ENCODE measurements at places on chromosomes 2 and 18.

GRCh38 chr2:43129676-43130547 lies 96.5 kb downstream of the ZFP36L2 start:
- no peak for DNase-seq

DNA sequence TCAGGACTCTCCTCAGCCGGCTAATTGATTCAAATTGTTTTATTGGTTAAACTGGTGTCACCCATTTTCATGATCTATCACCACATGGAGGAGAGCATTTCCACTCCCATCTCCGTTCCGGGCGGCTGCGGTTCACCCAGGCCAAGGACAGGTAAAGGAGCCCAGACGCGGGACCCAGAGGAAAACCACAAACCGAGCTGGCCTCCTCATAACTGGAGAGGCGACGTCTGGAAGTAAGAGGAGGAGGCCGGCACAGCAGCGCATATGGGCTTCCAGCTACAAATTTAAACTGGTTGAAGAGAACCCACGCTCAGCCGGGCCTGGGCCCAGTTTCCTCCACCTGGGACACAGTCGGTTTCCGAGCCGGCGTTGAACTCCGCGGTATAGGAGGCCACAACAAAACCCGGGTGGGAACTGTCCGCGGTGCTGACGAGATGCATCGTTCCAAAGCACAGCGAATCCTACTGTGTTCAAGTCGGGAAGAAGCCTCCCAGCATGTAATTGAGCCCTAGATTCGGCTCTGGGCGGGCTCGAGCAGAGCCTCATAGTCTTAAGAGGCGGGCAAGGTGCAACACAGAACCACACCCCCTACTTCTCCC lies 3.0 kb upstream of the SKOR2 start:
- DNase-seq, result no peak

DNA sequence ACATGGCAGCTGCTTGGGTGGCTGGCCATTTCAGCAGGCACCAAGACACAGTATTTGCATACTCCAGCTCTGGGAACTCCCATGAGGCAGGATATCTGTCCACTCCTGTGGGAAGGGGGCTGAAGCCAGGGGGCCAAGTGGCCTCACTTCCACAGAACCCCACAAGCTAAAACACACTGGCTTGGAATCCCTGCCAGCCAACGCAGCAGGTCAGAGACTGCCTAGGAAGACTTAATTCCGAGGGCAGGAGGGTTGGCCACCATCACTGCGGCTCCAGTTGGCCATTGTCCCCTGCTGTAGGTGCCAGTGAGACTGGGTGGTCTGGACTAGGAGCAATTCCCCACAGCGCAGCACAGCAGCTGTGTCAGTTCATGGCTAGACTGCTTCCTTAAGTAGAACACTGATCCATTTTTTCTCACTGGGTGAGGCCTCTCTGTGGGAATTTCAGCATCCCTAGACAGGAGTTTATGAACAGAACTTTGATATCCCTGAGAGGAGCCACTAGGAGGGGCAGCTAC lies 52.0 kb downstream of the SPAG16 start:
- no peak for DNase-seq

GRCh38 chr2:237474931-237475703 lies 11.9 kb upstream of the MLPH start:
- peak; percentile 67 for DNase-seq

DNA sequence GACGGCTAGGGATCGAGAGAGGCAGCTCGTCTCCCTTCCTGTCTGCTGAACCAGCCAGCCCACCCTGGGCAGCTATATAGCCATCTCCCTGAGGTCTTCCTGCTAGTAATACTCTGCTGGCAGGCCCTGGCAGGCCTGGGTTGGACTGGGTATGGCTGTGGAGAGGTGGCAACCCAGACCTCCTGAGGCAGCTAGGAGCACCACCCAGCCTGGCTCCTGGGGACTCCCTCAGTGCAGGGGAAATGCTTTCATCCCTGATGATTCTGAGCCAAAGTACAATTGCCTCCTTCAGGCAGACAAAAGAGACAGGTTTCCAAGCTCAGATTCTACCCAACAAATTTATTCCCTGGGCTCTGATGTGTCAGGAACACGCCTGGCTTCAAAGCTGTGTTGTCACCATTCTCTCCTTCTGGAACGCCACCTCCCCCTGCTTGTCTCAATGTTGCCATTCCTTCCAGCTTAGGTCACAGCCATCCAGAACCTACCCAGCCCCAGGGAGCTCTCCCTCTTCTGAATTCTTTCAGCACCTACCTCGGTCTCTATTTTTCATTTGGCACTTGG lies 4.7 kb upstream of the DNAJB2 start:
- no peak for DNase-seq

DNA sequence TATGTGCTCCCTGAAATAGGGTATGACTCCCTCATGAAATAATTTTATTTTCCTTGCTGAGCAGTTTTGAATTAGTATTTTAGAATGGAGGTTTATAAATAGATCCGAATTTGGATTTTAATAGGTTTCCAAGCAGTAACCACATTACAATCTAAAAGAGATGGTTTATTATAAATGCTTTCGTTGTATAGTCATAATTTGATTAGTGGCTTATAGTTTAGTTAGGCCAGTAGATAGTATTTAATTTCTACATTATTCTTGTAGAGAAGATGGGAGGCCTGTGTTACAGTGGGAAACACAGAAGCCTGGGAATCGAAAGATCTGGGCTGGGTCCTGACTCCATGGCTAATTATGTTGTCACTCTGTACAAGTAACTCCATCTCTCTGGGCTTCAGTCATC lies 6.7 kb downstream of the CAB39 start:
- no peak for DNase-seq

DNA sequence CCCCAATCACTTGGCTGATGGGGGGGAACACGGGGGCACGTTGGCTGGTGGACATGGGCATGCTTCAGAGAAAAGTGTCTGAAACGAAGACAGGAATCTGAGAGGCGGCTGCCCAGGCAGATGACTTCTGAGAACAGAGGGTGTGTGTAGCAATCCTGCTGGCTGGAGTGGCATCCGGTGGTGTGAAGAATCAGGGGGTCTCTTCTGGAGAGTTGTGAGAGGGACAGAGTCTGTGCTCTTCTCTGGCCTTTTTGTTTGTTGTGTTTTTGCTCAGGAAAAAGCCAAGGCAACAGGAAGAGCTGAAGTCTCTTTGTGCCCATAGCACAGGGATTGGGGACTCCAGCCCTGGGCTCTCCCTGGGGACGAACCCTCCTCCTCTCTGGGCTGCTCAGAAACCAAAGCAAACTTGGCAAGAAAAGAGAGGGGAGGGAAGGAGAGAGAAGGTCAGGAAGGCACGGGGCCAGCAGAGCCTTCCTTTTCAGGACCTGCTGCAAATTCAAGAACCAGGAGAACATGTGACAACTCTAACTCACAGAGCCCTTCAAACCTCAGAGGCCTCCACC lies 97.0 kb upstream of the SMAD2 start:
- no peak for DNase-seq

- DNase-seq, result no peak
Observed at GRCh38 chr2:10647441-10647840, 42.3 kb downstream of the NOL10 start.

DNA sequence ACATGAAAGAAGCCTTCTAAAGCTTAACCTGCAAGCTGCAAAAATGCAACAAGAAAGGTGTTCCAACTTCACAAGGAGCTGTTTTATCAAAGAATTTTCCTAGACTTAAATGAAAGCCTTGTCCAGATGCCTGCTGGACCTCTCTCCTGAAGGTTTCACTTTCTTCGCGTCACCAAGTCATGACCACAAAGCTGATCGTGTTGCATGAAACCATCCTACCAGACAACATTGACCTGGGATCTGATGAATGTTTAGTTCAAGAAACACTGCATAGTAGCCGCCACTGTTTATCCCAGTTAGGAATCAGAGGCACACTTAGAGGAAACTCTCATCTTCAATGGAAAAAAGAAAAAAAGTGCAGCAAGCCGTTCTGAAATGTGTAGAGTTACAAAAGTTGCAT lies 26.9 kb downstream of the PAX3 start:
- no peak for DNase-seq

- no peak for DNase-seq
Observed at GRCh38 chr18:35158728-35159450, 81.9 kb upstream of the ZNF397 start.

DNA sequence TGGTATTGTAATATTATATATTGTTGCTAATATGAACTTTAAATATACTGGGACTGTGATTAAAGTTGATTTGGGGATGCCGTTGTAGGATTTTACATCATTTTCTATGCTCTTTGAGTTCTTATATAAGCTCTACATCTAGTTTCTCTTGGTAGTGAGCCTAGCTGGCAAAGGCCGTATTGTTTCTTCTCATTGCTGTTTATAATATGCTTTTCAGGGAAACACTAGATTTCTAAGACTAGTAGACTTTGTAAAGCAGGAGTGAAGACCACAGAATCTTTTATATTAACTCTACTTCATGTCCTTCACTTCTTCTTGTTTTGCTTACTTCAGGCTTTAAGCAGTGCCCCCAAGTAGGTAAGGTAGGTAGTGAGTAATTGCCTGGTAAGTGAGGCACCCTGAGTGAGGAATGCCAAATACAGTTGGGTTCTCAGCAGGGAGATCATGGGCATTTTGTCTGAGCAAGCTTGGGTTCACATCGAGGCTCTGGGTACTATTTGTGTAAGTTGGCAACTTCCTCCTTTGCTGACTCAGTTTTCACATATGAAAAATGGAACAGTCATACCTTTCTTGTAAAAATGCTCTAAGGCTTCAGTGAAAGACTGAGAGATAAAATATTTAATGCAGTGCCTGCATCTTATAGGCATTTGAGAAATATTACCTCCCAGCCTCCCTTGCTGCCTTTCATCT lies 96.4 kb downstream of the RNF144A start:
- DNase-seq, result no peak

DNA sequence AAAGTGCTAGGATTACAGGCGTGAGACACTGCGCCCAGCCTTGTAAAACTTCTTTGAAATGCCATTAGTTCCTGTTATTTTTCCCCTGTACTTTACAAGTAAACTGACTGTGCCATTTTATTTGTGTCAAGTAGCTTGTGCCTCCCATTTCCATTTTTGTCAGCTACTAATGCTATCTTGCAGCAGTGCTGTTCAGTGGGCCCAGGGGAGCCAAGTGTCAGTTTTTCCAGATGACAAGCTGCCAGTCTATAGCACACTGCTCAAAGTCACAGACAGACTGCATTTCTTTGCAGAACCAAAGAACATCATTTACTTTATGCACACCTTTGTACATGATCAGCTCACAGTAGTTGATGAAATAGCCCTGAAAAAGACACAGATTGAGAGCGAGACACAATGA lies 901.3 kb upstream of the CDH2 start:
- DNase-seq, result no peak

DNA sequence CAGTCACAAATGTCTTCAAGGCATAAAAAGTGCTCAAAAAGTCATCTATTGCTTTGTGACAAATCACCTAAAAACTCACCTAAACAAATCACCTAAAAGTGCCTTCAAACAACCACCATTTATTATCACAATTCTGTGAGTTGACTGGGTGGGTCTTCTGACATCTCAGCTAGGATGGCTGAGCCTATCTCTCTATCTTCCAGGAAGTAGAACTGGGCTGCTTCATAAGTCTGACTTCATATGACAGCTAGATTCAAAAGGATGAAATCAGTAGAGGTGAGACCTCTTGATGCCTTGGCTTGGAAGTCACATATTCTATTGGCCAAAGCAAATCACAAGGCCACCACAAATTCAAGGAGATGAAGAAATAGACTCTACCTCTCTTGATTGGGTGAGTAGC lies 199.2 kb upstream of the SLC39A10 start:
- DNase-seq, result no peak

DNA sequence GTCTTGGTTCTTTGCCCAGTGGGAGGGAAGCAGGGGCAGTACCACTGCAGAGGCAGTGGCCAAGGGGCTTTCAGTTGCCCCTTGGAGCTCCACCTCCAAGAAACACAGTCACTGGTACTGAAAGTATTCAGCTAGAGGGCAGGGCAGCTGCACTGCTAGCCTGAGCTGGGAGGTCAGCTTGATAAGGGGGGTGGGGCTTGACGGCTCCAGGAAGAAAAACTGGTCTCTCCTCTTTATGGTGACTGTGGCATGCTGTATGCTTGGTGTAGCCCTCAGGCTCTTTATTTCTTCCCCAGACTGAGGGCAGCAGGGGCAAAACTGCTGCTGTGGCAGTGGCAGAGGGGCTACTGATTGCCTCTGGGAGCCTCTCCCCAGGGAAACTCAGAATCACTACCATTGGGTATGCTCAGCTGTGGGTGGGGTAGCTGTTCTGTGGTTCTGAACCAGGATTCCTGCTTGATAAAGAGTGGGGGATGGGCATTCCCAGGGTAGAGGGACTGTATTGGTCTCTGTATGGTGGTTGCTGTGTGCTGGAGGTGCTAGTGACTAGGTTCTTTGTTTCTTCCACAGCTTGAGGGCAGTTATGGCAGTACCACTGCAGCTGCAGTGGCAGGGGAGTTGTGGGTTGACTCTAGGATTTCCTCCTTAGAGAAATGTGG lies 134.6 kb upstream of the SCN7A start:
- DNase-seq, result no peak

- DNase-seq, result no peak
Observed at GRCh38 chr18:55152801-55153200, 193.5 kb upstream of the CCDC68 start.

GRCh38 chr2:239216614-239217273 lies 184.1 kb downstream of the HDAC4 start:
- DNase-seq, result no peak

DNA sequence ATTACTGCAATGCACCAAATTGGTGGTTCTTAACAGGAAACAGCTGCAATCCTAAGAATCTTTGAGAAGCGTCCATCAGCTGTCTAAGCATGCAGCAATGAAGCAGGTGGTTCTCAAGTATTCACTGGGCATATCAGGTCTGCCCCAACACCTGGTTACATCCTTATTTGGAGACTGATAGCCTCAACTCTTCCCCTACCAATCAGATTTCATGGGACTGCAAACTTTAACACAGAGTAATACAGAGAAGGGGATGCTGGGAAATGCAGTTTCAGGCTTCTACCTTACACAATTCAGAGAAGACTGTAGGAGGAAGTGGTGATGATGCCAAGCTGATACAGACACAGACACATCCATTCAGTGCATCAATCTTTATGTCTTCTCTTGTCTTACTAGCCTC lies 240.5 kb downstream of the BCL2 start:
- no peak for DNase-seq

DNA sequence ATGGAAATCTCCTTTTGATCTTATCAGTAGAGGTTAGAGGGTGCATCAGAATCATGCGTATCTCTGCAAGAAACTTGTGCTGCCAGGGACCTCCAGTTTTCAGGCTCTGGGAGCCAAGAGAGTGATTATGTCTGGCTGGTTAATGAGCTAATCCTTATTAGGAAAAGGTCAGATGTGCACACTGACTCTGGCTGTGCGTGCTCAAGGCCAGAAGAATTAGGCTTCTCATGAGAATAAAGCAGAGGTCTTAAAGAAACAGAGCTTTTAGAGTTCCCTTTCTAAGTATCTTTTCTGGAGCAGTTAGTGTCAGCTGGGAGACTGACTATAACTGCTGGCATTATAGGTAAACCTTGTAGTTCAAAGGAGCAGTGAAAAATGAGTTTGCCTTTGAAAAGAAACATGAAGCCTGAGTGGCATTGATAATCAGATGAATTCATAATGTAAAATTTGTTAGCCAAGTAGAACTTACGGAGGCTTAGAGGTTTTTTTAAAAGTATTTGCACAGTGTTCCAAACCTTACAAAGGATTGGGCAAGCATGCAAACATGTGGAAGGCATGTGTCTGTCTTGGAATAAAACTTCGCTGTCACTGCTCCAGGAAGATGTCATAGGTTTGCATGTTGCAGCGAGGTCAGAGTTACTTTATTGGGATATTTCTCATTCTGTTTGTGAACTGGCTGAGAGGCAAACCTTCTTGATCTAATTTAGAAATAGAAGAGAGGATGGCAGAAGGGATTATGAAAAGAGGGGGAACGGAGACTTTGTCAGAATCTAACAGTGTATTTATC lies 151.7 kb downstream of the ARHGAP28 start:
- no peak for DNase-seq

GRCh38 chr2:230773039-230773773 lies 60.6 kb downstream of the CAB39 start:
- DNase-seq, result no peak

All from stimulated activated CD4-positive, alpha-beta T cell treated with anti-CD3 and anti-CD28 coated beads, Interleukin-1b, Interleukin-23, amount 100 ng/mL, for 1 hour (primary cell).